Activated T-cell treated with anti-CD3 and anti-CD28 coated beads for 4 hours (primary cell): ENCODE measurements at places on chromosomes 4 and X.

GRCh38 chr4:19523964-19524363 lies 727.7 kb upstream of the SLIT2 start:
- DNase-seq: no peak

DNA sequence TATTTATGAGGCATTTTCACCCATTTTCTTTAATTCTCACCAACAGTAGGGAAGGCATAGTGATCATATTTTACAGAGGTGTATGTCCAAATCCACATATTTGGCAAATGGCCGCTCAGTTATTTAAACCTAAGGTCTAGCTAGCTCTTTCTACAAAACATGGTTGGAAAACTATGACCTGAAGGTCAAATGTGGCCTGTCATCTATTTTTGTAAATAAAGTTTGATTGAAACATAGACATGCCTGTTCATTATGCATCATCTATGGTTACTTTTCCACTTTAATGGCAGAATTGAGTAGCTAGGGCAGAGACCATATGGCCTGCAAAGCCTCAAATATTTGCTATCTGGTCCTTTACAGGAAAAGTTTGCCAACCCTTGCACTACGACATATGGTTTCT lies 44.2 kb downstream of the GBA3 start:
- DNase-seq: no peak

DNA sequence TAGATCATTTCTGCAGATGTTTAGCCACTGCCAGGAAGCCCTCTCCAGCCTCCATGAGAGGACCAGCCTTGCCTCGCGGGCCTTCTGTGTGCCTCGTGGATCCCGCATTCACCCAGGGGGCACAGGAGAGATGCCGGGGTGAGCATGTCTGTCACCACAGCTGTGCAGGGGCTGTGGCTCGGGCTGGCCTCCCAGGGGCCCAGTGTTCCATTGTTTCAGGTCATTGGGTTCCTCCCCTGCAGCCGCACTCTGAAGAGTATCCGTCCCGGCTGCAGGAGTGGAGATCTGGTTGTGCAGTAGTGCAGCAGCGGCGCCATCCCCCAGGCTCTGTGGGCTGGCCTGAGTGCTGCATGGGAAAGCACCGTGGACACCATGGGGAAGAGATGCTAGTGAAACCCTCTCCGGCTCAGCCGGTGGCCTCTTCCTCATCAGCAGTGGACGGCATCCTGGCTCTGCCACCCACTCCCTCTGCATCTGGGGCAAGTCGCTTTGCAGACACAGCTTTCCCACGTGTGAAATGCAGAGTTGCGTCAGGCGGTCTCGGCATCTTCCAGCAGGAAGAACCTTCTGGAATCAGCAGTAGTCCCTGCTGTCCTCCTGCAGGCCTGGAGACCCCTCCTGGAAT lies 29.1 kb downstream of the TBC1D14 start:
- DNase-seq: no peak

- DNase-seq: no peak
Measured at GRCh38 chr4:125388613-125389012, 73.9 kb downstream of the FAT4 start.

GRCh38 chr4:147103403-147103946 lies 157.8 kb upstream of the TTC29 start:
- DNase-seq: no peak
